Suprapubic skin (tissue), 4 donors: ENCODE measurements at places on chromosomes 2 and 18. TPM values are rescaled to one million over a fixed set of nuclear protein-coding genes. Genes with fewer than 3 reads are reported as not detected.

FBXO48 gene
- 2.2 TPM for total RNA-seq

DNA sequence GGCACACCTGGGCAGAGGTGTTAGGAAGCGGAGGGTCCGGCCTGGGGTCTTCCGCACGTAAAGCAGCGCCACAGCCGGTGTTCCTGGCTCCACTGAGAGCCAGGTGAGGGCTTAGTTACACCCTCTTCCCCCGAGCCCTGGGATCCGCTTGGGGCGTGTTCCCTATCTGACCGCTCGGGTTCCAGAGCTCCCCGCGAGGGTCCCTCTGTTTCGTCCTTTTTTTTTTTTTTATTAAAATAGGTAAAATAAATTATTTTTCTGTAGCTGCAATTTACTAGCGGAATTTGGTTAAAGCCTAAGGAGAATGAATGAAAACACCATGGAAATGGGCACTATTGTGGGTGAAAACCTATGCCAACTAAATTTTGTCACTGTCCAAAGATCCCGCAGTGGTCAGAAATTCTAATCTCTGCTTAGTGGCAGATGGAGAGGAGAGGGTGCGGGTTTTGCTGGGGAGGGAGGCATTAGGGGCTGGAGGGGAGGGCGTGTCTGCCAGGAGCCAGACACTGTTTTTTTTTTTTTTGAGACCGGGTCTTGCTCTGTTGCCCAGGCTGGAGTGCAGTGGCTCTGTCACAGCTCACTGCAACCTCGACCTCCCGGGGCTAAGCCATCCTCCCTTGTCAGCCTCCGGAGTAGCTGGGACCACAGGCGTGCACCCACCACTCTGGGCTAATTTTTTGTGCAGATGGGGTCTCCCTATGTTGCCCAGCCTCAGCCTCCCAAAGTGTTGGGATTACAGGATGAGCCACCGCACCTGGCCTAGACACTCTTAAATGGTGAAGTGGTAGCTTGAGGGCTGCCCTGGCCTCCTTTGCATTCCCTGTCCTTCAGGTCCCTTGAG, 834 bp downstream of the PDCL3 start:
- no peaks in the 10 kb centered on the region for H3K27me3 ChIP-seq
- peaks cover 21% of the 10 kb centered on the region for H3K36me3 ChIP-seq
- H3K4me1 ChIP-seq = peaks cover 14% of the 10 kb centered on the region
- DNase-seq = peak; percentile 80
- peak overlapping the region; percentile 78 for H3K4me3 ChIP-seq

DNA sequence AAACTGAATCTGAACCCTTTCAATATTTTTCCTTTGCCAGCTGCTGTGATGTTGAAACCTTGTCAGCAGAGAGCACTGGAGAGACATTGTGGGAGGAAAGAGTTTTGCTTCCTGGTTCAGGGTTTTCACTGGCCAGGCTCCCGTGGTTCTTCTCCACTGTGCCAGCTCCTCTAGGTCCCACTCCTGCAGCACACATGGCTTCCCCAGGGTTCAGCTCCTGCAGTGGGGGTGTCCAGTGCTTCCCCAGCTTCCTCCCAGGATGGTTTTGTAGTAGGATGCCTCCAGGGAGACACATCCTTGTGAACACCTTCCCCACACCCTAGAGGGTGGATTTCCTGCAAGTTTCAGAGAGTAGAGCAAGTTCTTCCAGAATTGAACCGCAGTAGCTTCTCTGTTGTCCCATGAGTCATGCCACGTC, 24.0 kb upstream of the SULT1C3 start:
- H3K27ac ChIP-seq = no peak overlapping the region
- peaks cover 12% of the 10 kb centered on the region for H3K4me1 ChIP-seq
- no peaks in the 10 kb centered on the region for H3K36me3 ChIP-seq
- no peak for DNase-seq
- H3K4me3 ChIP-seq = no peak overlapping the region
- H3K27me3 ChIP-seq = no peaks in the 10 kb centered on the region

CPO gene
- total RNA-seq = not detected

- peaks cover 4% of the 10 kb centered on the region for H3K27me3 ChIP-seq
- peaks cover 18% of the 10 kb centered on the region for H3K4me1 ChIP-seq
- H3K36me3 ChIP-seq = no peaks in the 10 kb centered on the region
- DNase-seq = no peak
Measured at GRCh38 chr2:15671409-15671808, 79.7 kb downstream of the DDX1 start.

DNA sequence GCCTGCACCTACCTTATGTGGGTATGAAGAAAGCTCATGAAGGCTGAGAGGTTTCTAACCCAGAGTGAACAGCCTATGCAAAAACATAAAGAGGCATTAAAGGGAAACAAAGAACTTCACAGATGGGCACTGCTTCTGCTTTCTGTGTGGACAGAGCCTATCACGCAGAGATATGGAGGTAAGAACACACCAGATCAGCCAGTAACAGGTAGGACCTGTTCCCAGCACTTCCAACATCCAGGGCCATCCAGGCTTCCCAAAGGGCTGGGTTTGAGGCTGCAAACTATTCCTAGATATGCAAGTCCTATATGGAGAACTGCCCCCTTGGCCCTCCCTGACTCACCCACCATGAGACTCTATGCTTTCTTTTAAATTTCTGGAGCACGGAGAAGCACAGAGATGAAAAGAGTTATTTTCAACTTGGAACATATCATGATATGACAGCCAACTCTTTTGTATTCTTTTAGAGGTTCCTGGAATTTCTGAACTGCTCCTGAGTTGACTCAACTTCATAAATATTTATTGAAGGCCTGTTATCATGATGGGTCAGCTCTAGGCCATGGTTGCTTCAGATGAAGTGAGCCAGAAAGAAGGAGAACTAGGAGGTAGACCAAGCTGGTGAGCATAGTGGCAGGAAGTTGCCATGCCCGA, 77.4 kb upstream of the PPP1CB start:
- H3K4me3 ChIP-seq = no peak overlapping the region
- H3K36me3 ChIP-seq = no peaks in the 10 kb centered on the region
- H3K4me1 ChIP-seq = peaks cover 1% of the 10 kb centered on the region
- no peaks in the 10 kb centered on the region for H3K27me3 ChIP-seq
- no peak for DNase-seq

DNA sequence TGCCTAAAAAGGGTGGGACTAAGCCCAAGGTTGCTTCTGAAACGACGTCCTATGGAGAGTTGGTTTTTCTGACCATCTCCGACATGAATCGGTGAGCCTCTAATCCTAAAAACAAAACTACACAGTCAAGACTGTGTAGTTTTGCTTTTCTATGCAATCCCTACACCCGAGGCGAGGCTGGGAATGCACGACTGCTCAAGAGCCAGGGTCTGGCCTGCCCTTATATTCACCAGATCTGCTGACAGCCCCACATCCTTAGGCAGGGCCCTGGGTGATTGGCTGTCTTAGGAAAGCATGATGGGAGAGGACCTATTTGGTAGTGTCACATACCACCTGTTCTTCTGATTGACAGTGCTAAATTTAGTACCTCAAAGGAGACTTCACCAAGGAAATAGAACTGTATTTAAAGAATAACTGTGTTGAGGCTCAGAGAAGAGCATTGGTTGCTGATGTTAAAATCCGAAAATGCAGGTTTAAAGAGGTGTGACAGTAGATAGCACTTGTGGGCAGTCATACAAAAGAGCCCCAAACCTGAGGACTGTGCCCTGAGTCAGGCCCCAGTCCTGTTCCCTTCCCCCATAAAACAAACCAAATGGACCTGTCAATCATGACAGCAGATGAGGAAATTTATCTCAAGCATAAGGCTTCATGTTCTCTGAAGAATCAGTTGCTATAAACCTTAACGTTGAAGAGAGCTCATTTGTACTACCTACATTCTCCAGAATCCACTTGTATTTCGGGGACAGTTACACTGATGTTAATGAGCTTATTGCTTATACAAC, at the start of gene TTN:
TSS of gene TTN (minus strand) at position 197 of the 782 bp plus-strand sequence. CDS start 2,781 bp downstream, outside the sequence.
- H3K4me3 ChIP-seq = no peak within 1 kb of the TSS
- no peak for DNase-seq
- H3K27ac ChIP-seq = no peak within 1 kb of the TSS
- no peaks in the 10 kb centered on the region for H3K4me1 ChIP-seq
- H3K27me3 ChIP-seq = no peaks in the 10 kb centered on the region

GRCh38 chr2:196086517-196087368, 18.1 kb upstream of the DNAH7 start:
- H3K27me3 ChIP-seq = no peaks in the 10 kb centered on the region
- no peak overlapping the region for H3K27ac ChIP-seq
- H3K4me3 ChIP-seq = no peak overlapping the region
- no peaks in the 10 kb centered on the region for H3K4me1 ChIP-seq
- DNase-seq = no peak

GRCh38 chr2:216884347-216884746, 24.5 kb upstream of the TNP1 start:
- DNase-seq = no peak
- peaks cover 11% of the 10 kb centered on the region for H3K4me1 ChIP-seq
- H3K36me3 ChIP-seq = no peaks in the 10 kb centered on the region
- no peak overlapping the region for H3K4me3 ChIP-seq
- H3K27ac ChIP-seq = no peak overlapping the region
- no peaks in the 10 kb centered on the region for H3K27me3 ChIP-seq

GRCh38 chr2:202009019-202009481, 24.6 kb upstream of the FZD7 start:
- no peaks in the 10 kb centered on the region for H3K36me3 ChIP-seq
- no peaks in the 10 kb centered on the region for H3K27me3 ChIP-seq
- DNase-seq = no peak
- H3K4me1 ChIP-seq = peaks cover 5% of the 10 kb centered on the region

DNA sequence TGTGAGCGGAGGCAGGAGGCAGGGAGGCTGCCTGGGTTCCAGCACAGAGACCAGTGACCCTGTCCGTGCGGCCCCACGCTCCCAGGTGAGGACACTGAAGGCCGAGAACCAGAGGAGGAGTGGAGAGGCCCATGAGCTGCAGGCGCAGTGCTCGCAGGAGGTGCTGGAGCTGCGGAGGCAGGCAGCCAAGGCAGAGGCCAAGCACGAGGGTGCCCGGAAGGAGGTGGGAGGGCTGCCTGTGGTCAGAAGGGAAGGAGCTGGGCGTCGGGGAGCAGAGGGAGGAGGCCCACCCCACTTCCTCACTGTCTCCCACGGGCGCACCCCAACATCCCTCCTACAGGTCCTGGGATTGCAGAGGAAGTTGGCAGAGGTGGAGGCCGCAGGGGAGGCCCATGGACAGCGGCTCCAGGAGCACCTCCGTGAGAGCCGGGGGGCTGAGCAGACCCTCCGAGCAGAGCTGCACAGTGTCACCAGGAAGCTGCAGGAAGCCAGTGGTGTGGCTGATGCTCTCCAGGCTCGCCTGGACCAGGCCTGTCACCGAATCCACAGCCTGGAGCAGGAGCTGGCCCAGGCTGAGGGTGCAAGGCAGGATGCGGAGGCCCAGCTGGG, 33.0 kb upstream of the SNED1 start:
- peak; percentile 72 for DNase-seq
- no peak overlapping the region for H3K4me3 ChIP-seq
- H3K4me1 ChIP-seq = peaks cover 24% of the 10 kb centered on the region
- H3K36me3 ChIP-seq = no peaks in the 10 kb centered on the region
- H3K27ac ChIP-seq = no peak overlapping the region
- H3K27me3 ChIP-seq = no peaks in the 10 kb centered on the region

IGFBP2 gene
- total RNA-seq = 19.7 TPM

GRCh38 chr2:8582651-8583399, 99.0 kb upstream of the ID2 start:
- peaks cover 13% of the 10 kb centered on the region for H3K4me1 ChIP-seq
- no peak overlapping the region for H3K27ac ChIP-seq
- H3K4me3 ChIP-seq = peak overlapping the region; percentile 29
- H3K27me3 ChIP-seq = peaks cover 5% of the 10 kb centered on the region

SOCS6 gene
- total RNA-seq = 19.4 TPM

GRCh38 chr2:23788100-23788499, 138.8 kb downstream of the ATAD2B start:
- H3K27me3 ChIP-seq = no peaks in the 10 kb centered on the region
- peaks cover 18% of the 10 kb centered on the region for H3K36me3 ChIP-seq
- DNase-seq = no peak
- H3K4me3 ChIP-seq = no peak overlapping the region
- no peaks in the 10 kb centered on the region for H3K4me1 ChIP-seq
- no peak overlapping the region for H3K27ac ChIP-seq

DNA sequence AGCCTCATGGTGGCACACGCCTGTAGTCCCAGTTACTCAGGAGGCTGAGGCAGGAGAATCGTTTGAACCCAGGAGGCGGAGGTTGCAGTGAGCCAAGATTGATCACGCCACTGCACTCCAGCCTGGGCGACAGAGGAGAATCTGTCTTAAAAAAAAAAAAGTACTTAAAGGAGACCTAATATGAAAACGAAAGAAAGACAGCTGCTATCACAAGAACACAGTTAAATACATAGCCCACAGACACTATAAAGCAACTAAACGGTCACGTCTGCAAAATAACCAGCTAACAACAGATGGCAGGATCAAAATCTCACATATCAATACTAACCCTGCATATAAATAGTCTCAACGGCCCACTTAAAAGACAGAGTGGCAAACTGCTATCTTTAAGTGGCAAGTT, 43.9 kb upstream of the TACR1 start:
- DNase-seq = no peak
- no peaks in the 10 kb centered on the region for H3K4me1 ChIP-seq
- H3K4me3 ChIP-seq = no peak overlapping the region
- H3K27ac ChIP-seq = no peak overlapping the region
- H3K27me3 ChIP-seq = no peaks in the 10 kb centered on the region
